Stimulated activated CD4-positive, alpha-beta T cell treated with anti-CD3 and anti-CD28 coated beads, Interleukin-1b, Interleukin-23, amount 100 ng/mL, for 1 hour (primary cell): ENCODE measurements at places on chromosomes 7 and 10.
A peak's percentile ranks its signal among the peaks of the same experiment; 100 is the strongest.

- DNase-seq, result no peak
These were observed 15.8 kb downstream of the DNMBP start for GRCh38 chr10:99993701-99994689.

DNA sequence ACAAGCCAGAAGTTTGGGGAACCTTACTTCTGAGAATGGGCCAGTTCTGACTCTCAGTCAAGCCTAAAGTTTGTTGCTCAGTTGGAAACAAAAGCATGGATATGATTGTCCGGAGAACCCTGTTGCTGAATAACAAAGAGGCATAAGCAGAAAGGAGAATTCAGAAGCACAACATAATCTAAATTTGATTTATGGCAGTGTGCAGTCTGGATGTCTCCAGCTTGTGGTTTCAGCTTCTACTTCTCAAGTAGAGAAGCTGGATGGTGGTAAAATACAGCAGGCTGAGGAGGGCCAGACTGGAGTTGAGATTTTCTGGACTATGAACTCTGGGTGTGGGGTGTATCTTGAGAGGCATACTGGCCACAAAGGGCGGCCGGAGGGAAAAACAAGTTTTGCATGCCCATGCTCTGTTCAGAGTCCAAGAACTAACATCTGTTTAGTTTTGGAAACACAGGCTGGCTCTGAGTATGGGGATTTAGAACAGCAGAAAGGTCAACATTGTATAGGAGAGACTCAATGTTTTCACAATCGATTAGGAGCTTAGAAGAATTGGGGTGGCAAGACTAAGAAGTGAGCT is 592.9 kb downstream of the CNTNAP2 start:
- no peak for DNase-seq

DNA sequence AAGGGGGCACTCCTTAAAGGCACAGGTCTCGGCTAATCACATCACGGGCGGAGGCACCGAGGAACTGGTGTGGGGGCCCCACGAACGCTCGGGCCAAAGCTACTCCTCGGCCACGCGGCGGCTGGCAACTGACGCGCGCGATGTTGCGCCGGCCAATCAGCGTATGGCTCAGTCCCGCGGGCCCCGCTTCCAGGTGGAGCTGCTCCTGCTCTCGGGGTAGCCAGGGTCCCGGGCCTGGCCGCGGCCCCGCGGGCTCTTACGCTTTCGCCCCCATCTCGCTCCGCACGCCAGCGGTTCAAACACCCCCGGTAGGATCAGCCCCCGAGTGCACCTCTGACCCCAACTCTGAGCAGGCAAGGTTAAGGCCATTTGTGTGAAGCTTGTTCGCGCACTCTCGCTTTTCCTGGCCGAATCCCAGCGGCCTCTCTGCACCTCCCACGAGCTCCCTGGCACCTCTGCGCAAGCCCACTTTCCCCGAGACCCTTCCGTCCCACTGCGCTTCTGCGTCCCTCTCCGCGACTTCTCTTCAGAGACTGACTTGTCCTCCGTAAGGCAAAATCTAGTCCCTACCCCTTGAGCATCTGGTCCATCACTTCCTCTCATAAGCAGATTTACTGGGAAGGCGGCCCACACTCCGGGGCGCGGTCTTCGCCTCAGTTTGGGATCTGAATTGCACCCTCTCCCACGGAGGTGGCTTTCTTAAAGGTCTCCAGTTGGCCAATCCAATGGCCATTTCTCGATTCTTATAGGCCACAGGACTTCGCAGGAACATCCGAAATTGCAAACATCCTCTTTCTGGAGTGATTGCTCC is 200.9 kb upstream of the TBX20 start:
- no peak for DNase-seq

- DNase-seq, result no peak
These were observed 247.4 kb downstream of the ELMO1 start for GRCh38 chr7:37201003-37201875.

GRCh38 chr7:39645482-39646407 is 22.4 kb downstream of the RALA start:
- DNase-seq, result no peak

DNA sequence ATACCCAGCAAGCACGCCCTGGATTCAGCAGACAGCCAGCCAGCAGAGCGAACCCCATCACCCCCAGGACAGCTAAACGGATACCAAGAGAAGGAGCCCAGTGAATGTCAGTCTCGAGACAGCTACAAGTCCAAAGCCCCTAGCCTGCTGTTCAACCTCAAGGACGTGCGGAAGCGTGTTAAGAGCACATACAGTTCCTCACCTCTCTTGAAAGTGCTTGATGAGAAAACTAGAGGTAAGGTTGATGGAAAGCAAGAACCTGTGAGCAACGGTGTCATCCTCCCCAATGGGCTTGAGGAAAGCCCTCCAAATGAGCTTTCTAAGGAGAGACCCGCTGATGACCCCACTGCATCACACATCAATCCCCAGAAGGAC is 24.9 kb downstream of the C10orf71 start:
- DNase-seq, result no peak

DNA sequence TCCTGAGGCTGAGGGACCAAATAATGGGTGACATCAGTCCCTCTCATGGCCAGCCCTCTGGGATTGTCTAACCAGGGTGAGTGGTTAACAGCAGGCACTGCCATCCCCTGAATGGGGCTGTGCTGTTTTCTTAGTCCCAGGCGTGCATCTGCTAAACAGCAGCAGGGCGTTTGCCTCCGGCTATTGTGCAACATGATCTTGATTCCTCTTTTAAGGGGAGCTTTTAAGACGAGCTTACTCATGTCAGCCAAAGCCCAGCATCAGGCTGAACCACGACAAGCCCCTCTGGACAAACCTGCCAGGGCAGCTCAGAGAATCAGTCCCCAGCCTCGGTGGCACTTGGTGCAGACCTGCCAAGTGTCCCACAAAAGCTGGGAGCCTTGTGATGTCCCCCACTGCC is 16.2 kb upstream of the IGFBP3 start:
- DNase-seq, result no peak

DNA sequence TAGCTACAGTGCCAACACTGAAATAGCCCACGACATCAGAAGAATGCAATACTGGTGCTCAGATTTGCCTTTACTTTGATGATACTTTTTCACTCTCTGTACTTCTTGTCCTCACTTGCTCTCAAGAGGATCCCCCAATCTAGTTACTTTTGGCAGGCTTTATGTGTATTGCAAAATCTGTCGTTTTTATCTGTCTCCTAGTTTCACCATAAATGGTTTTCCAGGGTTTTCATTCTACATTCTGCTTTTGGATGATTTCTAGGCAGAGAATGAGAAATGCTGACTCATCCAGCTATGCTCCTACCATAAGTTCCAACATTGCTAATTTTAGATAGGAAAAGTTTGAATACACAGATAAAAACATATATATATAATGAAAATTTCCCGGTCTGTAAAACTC is 659.5 kb upstream of the NRG3 start:
- no peak for DNase-seq

DNA sequence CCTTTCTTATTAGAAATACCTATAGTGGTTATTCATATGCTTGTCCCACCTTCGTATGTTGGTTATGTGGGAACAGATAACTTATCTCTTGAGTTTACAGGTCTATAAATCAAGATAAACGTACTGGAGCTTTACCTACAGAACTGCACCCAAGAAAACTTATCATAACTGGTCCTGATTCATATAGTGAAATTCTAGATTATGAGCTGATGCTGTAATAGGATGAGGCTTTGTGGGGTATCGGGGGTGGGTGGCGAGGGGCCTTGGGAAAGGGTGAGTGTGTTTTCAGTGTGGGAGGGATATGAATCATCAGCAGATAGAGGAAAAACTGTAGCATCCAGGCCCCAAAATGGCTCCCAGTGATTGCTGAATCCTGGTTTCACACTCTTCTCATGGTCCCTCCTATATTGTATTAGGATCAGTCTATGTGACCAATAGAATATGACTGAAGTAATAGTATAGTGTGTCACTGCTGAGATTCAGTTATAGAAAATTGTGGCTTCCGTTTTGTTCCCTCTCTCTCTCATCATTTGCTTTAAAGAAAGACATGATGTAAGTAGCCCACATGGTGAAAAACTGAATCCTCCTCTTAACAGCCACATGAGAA is 706.8 kb upstream of the LRRTM3 start:
- DNase-seq, result no peak

- no peak for DNase-seq
These were observed 26.5 kb downstream of the DNAJB12 start for GRCh38 chr10:72328045-72328828.

GRCh38 chr7:3650844-3651243 is 349.8 kb downstream of the SDK1 start:
- no peak for DNase-seq

GRCh38 chr10:61464461-61465170 is 11.4 kb upstream of the TMEM26 start:
- DNase-seq, result no peak

DNA sequence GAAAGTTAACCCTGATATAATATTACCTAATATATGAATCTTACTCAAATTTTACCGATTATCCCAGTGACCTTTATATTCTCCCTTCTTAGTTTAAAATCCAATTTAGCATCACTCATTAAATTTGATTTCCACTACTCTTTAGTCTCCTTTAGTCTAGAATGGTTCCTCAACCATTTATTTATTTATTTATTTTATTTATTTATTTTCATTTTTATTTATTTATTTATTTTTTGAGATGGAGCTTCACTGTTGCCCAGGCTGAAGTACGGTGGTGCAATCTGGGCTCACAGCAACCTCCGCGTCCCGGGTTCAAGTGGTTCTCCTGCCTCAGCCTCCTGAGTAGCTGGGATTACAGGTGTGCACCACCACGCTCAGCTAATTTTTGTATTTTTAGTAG is 92.8 kb downstream of the LCOR start:
- no peak for DNase-seq

DNA sequence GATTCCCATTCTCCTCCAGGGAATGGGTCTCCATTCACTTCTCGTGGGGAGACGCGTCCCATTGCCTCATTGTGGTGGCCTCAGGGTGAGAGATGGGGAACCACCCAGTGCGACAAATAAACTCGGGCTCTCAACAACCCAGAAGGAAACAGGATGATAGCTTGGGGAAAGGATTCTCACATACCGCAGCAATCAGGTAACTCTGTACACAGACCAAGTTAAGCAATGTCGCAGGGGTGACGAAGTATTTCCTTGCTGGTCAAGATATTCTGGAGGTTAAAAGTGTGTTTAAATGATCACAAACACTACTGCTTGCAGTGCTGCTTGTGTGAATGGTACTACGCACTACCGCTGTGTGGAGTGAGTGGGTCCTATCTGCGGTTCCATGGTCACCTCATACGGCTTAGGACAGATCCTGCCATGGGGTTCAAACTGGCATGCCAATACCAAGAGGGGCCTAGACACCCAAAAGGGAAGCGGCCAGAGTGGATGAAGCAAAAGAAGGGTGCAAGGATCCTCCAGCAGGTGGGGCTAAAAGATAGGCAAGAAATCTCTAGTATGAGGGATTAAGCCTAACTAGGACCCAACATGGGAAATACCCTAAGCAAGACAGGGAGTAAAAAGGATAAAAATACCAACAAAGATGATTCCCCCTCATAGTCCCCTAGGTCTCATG is 143.8 kb upstream of the TMEM106B start:
- peak; percentile 26 for DNase-seq

DNA sequence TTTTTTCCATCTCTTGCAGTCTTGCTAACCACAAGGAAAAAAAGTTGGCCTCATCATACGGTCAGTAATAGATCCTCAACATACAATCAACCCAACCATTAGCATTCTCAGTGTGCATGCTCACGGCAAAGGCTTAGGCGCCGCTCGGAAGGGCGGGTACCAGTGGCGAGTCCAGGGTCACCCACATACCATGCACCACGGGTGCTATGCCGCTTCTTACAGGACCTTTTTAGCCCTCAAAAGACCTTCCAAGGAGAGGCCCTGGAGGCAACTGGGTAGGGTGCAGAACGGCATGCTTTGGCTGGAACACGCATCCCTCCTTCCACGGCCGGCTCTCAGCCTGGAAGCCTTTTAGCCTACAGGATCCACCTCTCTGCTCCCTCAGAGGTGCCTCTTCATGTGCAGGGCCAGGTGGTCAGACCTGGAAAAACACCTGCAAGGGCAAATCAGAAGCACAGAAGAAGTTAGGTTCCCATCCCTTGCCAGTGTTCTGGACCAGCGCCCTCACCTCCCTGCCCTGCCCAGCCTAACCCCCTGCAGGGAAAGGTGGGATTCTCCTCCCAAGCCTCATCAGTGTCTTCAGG is 5.8 kb downstream of the KLF6 start:
- DNase-seq, result no peak

DNA sequence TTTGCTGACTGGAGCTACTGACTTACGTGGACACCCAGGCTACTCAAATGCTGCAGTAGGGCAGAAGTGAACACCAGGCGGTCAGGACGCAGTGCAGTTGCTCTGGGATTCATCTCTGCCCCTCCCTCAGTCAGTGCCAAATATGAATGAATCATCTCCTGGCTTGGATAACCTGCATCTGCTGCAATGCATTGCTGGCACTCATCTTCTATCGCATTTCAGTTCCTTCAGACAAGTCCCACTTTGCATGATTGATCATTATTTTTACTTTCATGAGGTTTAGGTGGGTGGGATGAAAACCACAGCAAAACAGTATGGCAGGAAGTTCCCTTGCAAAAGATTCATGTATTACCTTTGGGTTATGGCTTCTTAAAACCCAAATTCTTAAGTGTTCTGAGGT is 224.6 kb upstream of the NRP1 start:
- no peak for DNase-seq
